ENCODE measurements at places on chromosomes 4 and X. TPM values are rescaled to one million over a fixed set of nuclear protein-coding genes. Genes with fewer than 3 reads are reported as not detected.
A peak's percentile ranks its signal among the peaks of the same experiment; 100 is the strongest.

The KLHL34 gene
- 0.33 TPM for total RNA-seq

DNA sequence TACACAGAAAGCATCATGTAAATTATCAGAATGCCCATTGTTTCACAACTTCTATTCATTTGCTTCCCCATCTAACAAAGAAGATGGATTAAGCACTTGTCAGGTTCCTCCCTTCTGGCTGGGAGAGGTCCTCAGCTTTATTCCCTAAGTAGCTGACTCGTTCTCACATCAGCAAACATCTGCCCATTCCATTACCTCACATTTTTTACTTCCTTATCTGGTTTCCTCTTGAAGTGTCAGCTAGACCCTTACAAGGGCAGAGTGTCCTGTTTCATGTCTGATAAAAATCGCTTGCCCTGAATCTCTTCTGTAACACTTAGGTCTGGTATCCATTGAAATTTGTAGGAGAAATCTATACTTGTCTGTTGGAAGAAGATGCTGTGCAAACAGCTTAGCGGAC is 34.7 kb downstream of the TMPRSS11A start:
- DNase-seq: no peak

- no peak for DNase-seq
Measured at GRCh38 chrX:39755143-39756032, 342.4 kb downstream of the BCOR start.

GRCh38 chrX:133495464-133496391 is 80.4 kb upstream of the GPC4 start:
- no peak for DNase-seq

DNA sequence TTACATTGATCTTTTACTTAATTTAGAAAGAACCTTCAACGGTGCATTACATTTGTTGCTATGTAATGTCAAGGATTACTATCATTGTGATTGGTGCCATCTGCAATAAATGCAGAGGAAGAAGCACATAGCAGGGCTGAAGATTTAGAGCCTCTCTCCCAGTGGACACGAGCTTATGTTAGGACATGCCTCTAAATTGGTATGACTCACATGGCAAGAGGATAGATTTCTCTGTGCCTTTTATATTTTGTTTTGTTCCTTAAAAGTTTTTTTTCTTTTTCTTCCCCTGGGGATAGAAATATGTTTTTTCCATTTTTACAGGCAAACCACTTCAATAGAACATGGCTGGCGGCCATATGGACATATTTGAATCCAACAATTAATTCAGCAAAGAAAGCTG is 205.0 kb upstream of the HAND2 start:
- DNase-seq: no peak

DNA sequence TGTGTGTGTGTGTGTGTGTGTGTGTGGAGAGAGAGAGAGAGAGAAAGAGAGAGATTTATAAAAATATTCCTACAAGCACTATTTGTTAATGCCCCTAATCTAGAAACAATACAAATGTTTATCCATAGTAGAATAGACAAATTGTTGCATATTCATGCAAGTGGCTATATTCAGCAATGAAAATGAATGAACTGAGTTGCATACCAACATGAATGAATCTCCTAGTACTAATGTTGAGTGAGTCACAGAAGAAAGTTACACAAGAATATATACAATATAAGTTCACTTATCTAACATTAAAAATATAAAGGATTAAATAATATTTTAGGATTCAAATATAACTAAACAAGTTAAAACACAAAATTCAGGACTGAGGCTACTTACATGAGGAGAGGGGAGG is 456.8 kb upstream of the AMOT start:
- no peak for DNase-seq

- DNase-seq: no peak
Measured at GRCh38 chrX:12138361-12139313, at the start of gene FRMPD4. FRMPD4 (plus strand) TSS chrX:12138473; CDS start chrX:12138972, 499 bp downstream.

GRCh38 chr4:155539746-155540145 is 126.9 kb upstream of the GUCY1A1 start:
- DNase-seq: no peak

GRCh38 chrX:56764975-56765791 is 36.1 kb downstream of the NBDY start:
- peak; percentile 72 for DNase-seq

Measured in activated CD4-positive, alpha-beta T cell treated with anti-CD3 and anti-CD28 coated beads, Interleukin-2, amount 10 ng/mL, durations not matched to agents 24 days and 14 days (primary cell).